ENCODE measurements at places on chromosomes 5 and 9. TPM values are rescaled to one million over a fixed set of nuclear protein-coding genes. Genes with fewer than 3 reads are reported as not detected.

The SPATA31C1 gene
- not detected for total RNA-seq

The RNF183 gene
- total RNA-seq: 1.5 TPM

The ADAMTS12 gene
- total RNA-seq: not detected

The EGFLAM gene
- total RNA-seq: not detected

Data from Caco-2 (cell line).